Spinal cord (tissue), 10 donors: ENCODE measurements at places on chromosomes 5 and 9. TPM values are rescaled to one million over a fixed set of nuclear protein-coding genes. Genes with fewer than 3 reads are reported as not detected.

DNA sequence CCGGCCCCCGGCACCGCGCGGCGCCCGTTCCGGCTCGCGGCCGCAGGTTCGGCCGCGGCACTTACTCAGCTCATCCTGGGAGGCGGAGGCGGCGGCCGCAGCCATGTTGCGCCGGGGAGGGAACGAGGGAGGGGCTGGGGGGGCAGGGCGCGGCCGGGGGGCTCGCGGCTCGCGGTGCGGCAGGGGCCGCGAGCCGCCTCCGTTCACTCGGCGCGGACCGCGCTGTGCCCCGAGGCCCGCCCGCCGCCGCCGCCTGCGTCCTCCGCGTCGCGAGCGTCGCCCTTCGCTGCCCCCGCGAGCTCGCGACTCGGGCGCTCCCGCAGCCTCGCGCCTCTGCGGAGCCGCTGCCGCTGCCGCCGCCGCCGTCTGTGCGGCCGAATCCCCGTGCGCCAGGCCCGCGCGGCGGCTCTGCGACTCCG is 735 bp downstream of the ECPAS start:
- no peak for DNase-seq

GRCh38 chr9:76595645-76596044 is 136.7 kb downstream of the GCNT1 start:
- no peak for DNase-seq

- no peak for DNase-seq
Observed at GRCh38 chr9:98356953-98357690, 101.7 kb upstream of the TBC1D2 start.

GRCh38 chr5:73280821-73281746 is 108.1 kb downstream of the TMEM174 start:
- no peak for DNase-seq

DNA sequence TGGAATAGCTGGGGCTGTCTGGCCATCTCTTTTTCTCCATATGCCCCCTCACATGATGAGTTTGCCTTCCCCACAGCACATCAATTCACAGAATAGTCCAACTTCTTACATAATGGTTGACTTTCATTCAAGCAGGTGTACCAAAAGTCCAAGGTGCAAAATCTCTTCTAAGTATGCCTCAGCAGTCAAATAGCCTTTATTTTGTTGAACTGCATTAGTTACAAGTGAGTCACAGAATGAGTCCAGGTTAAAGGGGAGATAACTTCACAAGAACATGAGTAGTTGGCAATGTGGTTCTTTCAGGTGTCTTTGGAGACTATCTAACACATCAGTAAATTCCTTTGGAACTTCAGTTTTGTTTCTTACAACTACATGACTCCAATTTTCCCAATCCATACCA is 672.5 kb downstream of the PRELID2 start:
- DNase-seq = no peak

DNA sequence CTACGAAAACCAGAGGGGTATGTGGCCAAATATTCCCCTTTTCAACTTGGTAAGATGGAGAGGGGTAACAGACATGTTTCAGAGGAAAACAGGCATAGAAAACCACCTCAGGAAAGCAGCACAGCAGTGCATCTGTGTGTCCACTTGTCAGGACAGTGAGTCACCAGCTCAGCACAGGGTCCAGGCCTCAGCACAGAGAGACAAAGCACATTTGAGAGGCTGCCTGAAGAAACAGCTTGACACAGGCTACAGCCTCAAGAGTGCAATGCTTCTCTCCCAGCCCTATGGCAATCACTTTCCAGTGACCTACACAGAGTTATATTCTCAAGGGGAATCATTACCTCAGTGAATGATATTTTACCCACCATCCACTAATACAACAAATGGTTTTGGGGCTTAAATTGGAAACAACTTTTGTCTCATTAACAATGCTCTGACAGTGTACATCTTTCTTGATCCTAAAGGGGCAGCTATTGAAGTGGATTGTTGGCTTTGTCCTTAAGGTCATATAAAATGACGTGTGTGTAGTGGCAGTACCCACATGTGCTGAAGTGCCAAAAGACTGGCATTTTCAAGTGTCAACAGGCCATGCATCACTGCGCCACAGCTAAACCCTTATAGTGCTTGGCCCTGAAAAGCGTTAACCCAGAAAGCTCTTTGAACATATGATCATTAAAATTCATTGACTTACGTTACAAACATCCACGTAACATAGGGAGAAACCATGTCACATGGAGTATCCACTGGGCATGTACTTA is 46.4 kb downstream of the ERMP1 start:
- no peak for DNase-seq

DNA sequence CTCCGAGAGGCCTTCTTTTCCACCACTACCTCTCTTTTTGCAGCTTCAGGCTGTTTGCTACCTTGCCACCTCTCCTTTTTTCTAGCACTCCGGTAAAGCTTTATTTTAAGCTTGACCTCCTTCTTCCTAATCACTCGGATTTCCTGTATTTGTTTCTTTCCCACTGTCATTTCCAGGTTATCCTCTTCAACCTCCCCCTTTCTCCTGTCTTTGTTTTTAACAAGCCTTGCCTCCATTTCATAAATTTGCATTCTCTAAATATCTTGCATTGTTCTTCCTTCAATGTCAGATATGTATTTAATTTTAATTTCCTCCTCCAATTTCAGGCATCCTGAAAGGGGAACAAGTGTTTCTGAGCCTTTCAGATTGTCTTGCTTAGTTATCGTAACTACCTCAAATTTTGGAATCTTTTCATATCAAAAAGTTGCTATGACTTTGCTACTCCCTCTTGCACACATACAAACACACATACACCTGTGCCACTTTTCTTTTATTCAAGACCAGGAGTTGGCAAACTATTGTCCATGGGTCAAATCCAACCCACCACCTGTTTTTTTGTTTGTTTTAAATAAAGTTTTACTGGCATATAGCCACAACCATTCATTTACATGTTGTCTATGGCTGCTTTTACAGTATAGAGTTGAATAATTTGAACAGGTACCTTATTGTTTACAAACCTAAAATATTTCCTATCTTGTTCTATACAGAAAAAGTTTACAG is 22.7 kb downstream of the DPYSL3 start:
- DNase-seq = no peak

DNA sequence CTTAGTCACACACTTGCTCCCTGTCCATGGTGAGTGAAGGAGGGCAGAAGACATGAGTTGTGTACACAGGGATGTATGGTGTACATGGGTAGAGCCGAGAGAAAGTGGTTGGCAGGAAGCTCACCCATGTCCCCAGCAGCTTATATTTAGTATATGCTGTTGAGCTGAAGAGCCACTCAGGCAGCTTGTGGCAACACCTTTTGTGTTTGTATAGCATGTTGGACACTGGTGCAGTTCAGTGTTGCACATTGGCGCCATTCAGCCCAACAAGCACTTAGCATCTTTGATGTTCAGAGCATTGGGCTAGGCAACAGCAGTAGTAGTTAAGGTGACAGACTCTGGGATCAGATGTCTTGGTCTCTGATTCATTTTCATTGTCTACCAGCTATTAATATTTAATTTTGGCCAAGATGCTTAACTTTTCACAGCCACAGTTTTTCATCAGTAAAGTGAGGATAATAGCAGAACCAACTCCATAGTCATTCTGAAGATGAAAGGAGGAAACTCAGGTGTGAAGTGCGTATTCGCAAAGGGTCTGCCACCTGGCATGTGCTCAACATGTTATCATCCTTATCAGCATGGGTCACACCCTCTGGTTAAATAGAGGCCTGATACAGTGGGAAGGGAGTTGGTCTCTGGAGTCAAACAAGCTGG is 184.8 kb downstream of the NR3C1 start:
- no peak for DNase-seq

- DNase-seq = no peak
Observed at GRCh38 chr9:21883642-21884041, 81.2 kb downstream of the MTAP start.

DNA sequence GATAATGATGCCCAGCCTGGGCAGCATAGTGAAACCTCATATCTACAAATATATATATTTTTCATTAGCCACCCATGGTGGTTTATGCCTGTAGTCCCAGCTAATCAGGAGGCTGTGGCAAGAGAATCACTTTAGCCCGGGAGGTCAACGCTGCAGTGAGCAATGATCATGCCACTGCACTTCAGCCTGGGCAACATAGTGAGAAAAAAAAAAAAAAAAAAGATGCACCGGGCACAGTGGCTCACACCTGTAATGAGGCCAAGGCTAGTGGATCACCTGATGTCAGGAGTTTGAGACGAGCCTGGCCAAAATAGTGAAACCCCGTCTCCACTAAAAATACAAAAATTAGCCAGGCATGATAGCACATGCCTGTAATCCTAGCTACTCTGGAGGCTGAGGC is 50.2 kb upstream of the ADRA1B start:
- DNase-seq = no peak

DNA sequence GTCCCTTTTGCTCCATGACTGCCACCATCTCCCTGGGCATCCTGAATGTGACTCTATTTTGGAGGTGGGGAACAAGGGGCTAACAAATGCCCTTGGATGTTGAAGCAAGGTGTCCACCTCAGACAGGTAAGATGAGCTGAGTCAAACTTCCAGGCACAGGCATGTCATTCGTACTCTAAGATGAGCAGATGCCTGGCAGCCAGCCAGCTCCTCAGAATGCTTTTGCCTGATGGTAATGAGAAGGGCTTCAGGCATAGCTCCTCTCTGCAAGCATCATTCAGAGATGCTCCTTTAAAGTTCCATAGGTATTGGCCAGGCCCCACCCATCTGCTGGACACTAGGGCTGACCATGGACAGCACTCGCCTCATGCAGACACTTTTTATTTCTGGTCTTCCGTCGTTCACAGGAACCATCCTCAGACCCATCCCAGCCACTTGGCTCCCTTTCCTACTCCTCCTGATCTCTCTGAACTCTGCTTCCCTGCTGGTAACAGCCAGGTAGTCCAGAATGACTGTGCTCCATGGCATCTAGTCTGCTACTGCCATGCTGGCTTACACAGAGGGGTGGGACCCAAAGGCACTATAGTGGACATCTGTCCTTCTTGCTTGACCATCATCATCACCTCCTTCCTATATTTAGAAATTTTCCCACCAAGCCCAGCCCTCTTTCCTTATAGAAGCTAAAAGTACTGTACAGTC is 118.8 kb downstream of the GLIS3 start:
- DNase-seq = no peak

- DNase-seq = no peak
Observed at GRCh38 chr9:130144703-130145102, 27.5 kb upstream of the NCS1 start.

GRCh38 chr5:176169393-176170063 is 68.7 kb upstream of the SIMC1 start:
- DNase-seq = no peak

DNA sequence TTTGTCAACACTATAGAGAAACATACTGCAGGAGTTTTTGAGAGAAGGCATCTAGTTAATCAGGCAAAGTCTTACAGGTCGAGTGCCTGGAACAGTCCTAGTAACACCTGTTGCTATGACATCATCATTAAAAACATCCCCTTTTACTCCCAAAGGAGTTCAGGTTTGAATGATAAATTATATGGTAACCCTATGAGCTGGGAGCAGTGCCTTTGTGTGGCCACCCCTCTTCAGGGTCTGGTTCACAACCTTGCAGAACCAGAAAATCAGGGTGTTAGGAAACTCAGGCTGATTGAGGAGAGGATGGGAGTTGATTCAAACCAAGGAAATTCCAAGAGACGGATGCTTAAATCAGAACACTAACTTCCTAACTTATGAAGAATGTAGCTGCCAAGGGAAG is 179.1 kb upstream of the RASEF start:
- no peak for DNase-seq

DNA sequence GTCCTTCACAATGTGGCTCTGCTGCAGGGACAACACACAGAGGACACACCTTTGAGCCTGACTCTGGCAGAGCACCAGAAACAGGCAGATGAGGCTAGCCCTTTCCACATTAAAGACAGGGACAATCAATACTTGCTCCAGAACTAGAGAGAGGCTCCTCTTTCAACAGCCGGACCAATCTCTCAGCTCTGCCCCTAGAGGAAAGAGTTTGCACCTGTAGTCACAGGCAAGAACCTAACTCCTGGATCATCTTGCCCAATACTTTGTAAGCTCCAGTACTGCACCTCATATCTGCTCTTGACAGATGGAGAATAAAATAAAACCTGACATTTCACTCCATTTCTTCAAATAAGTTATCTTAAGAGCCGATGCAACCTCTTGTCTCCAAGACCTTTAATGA is 52.1 kb downstream of the EPB41L4A start:
- DNase-seq = no peak

DNA sequence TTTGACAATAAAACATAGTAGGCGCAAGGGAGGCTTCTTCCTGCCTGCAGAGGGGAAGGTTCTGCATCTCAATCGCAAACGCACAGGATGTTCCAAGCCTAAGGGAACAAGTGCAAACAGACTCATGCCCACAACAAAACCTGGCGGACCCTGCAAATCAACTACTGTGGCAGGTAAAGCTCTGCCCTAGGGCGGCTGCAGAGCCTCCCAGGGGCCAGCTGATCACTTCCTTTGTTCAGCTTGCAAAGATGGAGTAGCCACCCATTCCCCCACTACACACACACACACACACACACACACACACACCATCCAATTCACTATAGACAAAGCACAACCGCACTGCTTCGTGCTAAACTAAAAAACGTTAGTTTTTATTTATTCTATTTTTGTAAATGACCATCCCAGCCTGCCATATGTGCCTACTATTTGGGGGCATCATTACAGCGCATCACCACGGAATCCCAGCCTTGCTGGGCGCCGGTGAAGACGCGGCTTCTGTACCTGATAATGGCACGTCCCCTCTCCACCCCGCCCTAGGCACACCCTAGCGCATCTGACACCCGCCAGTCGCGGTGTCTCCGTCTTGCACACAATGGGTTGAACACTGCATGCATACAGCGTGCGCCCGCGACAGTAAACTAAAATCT is 57.6 kb downstream of the DPYSL3 start:
- no peak for DNase-seq

GRCh38 chr5:2908086-2908485 is 156.6 kb upstream of the IRX2 start:
- DNase-seq = no peak

GRCh38 chr5:116699332-116699731 is 124.7 kb upstream of the SEMA6A start:
- no peak for DNase-seq

GRCh38 chr9:126293522-126293889 is 33.1 kb upstream of the MVB12B start:
- no peak for DNase-seq

DNA sequence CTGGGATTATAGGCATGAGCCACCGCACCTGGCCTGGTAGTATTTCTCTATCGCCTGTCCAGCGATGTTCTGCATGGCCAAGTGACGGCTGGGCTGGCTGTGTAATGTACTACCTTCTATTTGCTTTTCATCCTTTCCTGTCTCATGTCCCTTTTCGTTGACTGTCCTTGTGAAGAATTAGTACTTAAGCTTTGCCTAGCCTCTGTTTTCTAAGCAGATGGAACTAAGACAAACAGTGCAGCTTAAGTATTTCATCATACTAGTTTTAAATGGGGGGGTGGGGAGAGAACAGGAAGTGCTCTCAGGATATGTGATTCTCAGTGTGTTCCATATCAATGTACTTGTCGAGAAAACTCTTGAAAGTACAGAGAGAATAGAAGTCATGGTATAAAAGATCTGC is 31.7 kb upstream of the CCL21 start:
- DNase-seq = no peak

- DNase-seq = no peak
Observed at GRCh38 chr5:10793785-10794184, 32.8 kb upstream of the DAP start.

The CMYA5 gene
- 9.2 TPM for total RNA-seq

The KIF2A gene
- 66.8 TPM for total RNA-seq

The HSD17B4 gene
- total RNA-seq = 287 TPM

The FOXD4 gene
- 0.99 TPM for total RNA-seq

The CFAP157 gene
- 1.1 TPM for total RNA-seq

The TAF11L10 gene
- not detected for total RNA-seq

The ADAMTS13 gene
- 6.1 TPM for total RNA-seq

The ZDHHC11B gene
- total RNA-seq = 7.5 TPM

The SLC44A1 gene
- 164 TPM for total RNA-seq

The ECSCR gene
- 10.3 TPM for total RNA-seq
